ENCODE measurements at places on chromosomes 1 and 21. TPM values are rescaled to one million over a fixed set of nuclear protein-coding genes. Genes with fewer than 3 reads are reported as not detected.

HEYL gene
- not detected for total RNA-seq

AIDA gene
- 72.5 TPM for total RNA-seq

KRTAP7-1 gene
- total RNA-seq = not detected

RPE65 gene
- total RNA-seq = not detected

OPRD1 gene
- total RNA-seq = not detected

EVA1B gene
- total RNA-seq = 25.5 TPM

PDPN gene
- total RNA-seq = not detected

DNA sequence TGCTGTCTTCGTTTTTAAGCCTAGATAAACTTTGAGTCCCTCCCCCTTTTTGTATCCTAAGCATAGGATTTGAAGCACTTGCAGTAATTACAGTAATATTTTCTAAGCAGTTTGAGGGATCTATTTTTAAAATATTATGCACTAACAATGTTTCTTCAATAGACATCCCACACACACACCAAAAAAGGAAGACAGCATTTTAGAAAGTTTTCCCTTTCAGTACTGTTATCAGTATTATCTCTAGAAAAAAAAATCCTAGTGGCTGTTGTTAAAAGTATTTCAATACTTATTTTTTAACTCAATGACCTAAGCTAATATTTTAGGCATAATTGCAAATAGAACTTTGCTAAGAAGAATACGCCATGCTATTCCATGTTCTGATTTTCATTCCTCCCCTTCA lies 15.1 kb downstream of the MCOLN3 start:
- DNase-seq = no peak

GRCh38 chr1:50450861-50451653 lies 27.8 kb upstream of the DMRTA2 start:
- DNase-seq = no peak

DNA sequence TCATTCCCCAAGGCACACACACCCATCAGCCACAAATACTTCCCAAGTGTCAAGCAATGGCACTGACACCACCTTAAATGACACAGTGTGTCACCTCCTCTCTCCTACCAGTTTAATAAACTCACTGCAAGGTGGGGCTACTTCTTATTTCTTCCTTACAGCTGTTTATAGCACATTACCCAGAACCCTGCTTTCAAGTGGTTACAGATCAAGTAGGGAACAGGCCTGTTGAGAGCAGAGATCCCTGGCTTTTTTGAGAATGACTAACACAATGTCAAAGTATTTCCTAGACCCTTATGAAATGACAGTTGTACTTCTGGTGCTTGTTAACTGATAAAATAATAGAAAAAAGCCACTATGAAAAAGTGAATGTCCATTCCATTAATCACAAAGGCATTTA lies 19.8 kb downstream of the ZBTB17 start:
- DNase-seq = no peak

DNA sequence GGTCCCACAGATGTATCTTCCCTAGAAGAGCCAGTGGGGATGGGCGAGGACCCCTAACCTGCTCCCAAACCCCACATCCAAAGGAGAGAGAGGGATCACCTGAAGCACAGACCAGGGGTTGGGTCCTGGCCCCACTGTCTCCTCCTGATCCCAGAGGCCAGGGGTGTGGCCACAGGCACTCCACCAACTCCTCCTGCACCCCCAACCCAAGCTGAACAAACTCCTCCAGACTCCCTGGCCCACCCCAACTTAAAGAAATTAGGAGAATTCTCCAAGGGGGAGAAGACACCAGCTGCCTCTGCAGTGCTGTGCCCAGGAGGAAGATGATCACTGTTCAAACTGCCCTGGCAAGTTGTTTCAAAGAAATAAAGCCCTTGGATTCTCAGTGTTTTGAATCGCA lies 4.5 kb upstream of the PRAMEF12 start:
- no peak for DNase-seq

DNA sequence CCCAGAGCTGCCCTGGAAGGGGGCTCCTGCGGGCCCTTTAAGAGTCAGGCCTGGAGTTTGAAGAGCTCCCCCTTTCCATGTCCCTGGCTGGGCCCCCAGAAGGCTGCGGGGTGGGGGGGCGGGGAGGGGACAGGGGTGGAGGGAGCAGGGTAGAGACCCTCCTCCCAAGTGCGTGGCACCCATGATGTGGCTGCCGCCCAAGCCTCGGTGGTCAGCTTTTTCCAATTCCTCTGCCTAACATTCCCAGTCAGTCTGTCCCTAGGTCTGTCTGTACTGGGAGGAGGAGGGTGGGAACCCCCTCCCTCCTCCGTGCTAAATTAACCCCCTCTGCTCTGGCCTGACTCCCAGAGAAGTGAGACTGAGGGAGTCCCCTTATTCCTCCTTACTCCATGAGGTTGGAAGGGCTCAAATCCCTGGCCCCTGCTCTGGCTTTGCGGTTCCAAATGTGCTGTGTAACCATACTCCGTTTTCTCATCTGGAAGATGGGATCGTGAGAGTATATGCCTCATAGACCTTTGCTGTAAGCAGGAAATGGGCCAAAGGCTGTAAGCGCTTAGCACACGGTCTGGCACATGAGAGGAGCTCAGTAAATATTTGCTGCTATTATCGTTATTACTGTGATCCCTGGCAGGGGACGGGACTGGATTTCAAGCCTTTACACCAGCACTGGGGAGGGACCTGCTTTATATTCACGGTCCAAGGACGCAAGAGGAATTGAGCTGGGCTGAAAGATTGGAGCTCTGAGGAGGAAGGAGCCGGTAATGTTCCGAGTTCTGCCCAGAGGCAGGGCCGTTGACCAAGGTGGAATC lies 658 bp upstream of the COL16A1 start:
- DNase-seq = no peak

- DNase-seq = no peak
Measured at GRCh38 chr1:184743062-184743756, 11.4 kb downstream of the EDEM3 start.

DNA sequence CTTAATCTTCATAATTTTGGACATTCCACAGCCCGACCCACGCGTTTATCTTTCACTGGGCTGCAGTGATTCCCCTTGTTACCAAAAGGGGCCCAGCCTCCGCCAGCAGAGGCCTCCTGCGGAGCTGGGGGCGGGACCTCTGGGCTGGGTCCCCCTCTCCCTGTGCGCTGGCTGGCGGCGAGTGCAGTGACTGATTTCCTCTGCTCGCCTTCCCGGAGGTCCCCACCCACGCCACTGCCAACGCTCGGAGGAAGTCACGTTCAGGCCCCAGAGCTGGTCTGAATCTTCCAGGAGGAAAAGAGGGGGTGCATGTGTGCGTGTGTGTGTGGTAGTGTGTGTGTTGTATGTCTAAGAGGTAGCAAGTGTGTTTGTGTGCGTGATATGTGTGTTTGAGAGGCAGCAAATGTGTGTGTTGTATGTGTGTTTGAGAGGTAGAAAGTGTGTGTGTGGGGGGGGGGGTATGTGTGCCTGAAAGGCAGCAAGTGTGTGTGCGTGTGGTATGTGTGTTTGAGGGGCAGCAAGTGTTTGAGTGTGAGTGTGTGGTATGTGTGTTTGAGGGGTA lies 35.0 kb upstream of the JAK1 start:
- DNase-seq = peak; percentile 67

DNA sequence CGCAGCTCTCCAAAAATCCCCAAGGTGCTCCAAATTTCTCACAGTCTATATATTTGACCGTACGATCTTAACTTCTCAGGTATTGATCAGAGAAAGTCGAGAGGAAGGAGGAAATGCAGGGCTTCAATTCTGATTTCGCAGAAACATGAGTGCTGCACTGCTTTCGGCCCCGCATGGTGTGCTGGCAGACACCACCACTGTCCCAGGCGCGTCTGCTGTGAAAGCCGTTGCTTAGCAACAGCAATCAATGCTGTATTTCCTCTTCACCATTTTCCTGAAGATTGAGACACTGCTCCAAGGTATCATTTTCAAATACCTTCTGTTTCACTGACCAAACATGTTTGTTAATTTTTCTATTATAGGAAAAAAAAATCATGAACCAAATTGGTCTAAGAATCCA lies 296.3 kb downstream of the SMYD3 start:
- DNase-seq = no peak

GRCh38 chr1:236795757-236796667 lies 920 bp downstream of the MTR start:
- DNase-seq = no peak

GRCh38 chr1:183368213-183369108 lies 49.7 kb downstream of the NMNAT2 start:
- no peak for DNase-seq

DNA sequence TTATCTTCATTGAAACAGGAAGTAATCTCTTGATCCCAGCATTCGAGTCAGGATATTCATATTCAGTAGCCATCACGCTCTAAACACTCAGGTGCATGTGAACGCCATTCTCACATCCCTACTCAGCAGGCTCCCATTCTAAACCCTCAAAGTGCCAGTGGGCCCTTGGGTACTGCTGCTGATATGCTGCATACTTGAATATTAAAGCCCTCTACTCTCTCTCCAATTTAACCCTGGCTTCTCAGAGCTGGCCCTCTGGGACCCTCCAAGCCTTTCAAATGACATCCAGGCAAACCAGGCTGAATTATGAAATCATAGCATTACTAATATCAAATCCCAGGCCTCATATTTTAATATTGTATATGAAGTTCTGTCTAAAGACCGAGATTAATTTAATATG lies 468.2 kb downstream of the NUF2 start:
- DNase-seq = no peak

- DNase-seq = no peak
Measured at GRCh38 chr1:113095790-113096455, 22.9 kb downstream of the LRIG2 start.

- DNase-seq = no peak
Measured at GRCh38 chr21:41596241-41596925, 88.4 kb upstream of the TMPRSS2 start.

GRCh38 chr1:219931033-219931432 lies 2.7 kb upstream of the SLC30A10 start:
- DNase-seq = no peak

DNA sequence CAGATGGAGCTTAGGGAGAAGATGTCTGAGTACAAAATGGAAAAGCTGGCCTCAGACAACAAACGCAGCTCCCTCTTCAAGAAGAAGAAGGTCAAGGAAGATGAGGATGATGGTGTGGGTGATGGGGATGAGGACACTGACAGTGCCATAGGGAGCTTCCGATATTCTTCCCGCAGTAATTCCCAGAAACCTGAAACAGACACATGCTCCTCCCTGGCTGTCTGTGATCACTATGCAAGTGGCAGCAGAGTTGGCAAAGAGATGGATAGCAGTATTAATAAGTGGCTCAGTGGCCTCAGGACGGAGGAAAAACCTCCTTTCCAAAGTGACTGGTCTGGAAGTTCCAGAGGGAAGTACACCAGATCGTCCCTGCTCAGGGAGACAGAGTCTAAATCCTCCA lies 33.8 kb downstream of the STYXL2 start:
- DNase-seq = no peak

GRCh38 chr1:231857609-231858135 lies 231.1 kb downstream of the DISC1 start:
- no peak for DNase-seq

GRCh38 chr1:69648486-69648885 lies 80.8 kb downstream of the LRRC7 start:
- no peak for DNase-seq

- no peak for DNase-seq
Measured at GRCh38 chr1:14817223-14818170, 219.0 kb downstream of the KAZN start.

DNA sequence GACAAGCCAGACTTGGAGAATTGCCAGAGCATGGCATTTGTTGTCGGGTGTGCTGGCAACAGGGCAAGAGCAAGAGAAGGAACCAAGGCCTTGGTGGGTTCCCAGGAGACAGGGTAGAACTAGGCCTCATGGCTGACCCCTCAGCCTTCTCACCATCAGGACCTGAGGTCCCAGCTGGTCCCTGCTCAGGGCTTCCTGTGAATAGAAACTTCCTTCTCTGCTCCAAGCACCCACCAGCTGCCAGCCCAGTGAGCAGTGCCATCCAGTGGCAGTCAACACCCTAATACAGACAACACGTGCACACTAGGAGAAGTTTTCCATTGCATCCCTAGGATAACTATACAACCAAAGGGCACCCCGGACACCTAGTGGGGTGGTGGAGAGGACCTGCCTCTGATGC lies 22.8 kb downstream of the S100A6 start:
- DNase-seq = no peak

GRCh38 chr1:155858800-155859233 lies 550 bp upstream of the SYT11 start:
- peak; percentile 30 for DNase-seq

- DNase-seq = no peak
Measured at GRCh38 chr1:156647351-156647750, 5.4 kb downstream of the BCAN start.

DNA sequence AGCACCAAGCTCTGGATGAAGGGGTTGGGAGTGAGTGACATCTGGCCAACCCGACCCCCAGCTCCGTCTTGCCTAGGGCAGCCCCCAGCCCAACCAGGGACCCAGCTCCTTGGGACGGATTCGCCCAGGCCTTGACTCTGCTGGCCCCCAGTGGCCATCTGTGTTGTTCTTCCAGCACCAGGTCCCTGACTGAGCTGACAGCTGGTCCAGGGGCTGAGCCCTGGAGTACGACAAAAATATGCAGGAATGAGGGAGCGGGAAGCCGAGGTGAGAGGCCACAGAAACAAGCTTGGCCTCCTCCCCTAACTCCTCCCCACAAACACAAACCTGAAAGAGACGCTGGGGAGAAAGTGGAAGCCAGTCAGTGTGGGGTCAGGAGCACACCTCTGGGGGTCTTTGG lies 55.0 kb upstream of the PAX7 start:
- DNase-seq = peak; percentile 45

GRCh38 chr21:36471254-36471723 lies 8.6 kb downstream of the CLDN14 start:
- DNase-seq = no peak

GRCh38 chr1:5369223-5369622 lies 623.0 kb downstream of the NPHP4 start:
- DNase-seq = no peak

GRCh38 chr1:109134423-109134822 lies 20.5 kb downstream of the ELAPOR1 start:
- no peak for DNase-seq

- DNase-seq = no peak
Measured at GRCh38 chr1:81678779-81679178, 122.0 kb upstream of the ADGRL2 start.

GRCh38 chr1:116463730-116464129 lies 90.7 kb downstream of the ATP1A1 start:
- no peak for DNase-seq

All from activated CD4-positive, alpha-beta memory T cell treated with anti-CD3 and anti-CD28 coated beads, Interleukin-2, amount 10 ng/mL, durations not matched to agents 7 days and 5 days (primary cell).